ENCODE measurements at places on chromosomes 16 and 17.

DNA sequence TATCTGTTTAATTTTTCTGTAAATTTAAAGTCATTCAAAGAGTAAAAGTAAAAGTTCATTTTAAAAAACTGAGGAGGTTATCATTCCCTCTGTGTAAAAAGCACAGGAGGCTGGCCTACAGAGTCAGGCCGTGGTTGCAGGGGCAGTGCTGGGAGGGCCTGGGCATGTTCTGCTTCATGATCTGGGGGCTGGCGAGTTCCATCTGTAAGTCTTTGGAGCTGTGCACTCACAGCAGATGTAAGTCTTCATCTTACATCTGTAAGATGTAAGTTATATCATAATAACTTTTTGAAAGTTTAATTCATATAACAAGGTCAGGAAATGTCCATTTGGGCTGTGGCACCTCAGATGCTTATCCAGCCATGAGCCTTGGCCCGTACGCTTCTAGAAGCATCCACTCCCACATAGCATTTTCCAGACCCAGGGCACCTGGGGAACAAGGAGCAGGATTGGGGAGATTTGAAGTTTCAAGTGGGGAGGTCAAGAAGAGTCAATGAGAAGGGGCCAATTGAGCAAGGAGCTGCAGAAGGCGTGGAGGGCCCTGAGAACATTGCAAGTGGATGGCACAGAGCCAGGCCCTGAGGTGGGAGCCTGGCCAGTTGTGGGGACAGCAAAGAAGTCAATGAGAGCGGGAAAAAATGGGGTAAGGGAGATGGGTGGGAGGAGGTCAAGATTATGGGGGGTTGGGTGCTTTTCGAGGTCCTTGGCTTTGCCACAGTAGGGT is 54.1 kb downstream of the TNFRSF13B start:
- no peak for DNase-seq

DNA sequence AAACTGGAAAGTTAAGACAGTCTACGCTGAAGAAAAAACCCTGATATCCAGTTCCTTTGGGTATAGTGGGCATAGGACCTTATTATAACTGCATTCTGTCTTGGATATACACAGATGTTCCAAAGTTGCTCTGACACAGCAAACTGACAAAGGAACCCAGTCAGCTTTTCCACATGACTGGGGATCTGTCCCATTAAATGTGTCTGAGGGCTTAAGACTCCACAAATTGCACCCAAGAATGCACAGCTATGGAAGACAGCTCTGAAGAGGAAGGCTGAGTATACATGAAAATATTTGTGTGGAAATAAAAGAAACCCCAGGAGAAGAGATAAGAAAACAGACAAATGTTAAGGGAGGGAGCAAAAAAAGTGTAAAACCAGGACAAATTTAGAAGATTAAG is 114.1 kb downstream of the SPAG9 start:
- DNase-seq: no peak

GRCh38 chr16:51125992-51126391 is 25.1 kb downstream of the SALL1 start:
- DNase-seq: no peak

- DNase-seq: no peak
Observed at GRCh38 chr17:72466199-72466598, 345.4 kb downstream of the SOX9 start.

- no peak for DNase-seq
Observed at GRCh38 chr17:14771543-14771942, 470.7 kb downstream of the HS3ST3B1 start.

- peak; percentile 74 for DNase-seq
Observed at GRCh38 chr16:56643080-56643778, 4.8 kb downstream of the MT1A start.

- no peak for DNase-seq
Observed at GRCh38 chr17:65538675-65539529, 22.5 kb downstream of the AXIN2 start.

- peak; percentile 56 for DNase-seq
Observed at GRCh38 chr17:64133546-64134215, 3.7 kb upstream of the ERN1 start.

- no peak for DNase-seq
Observed at GRCh38 chr17:51402899-51403298, 142.6 kb downstream of the UTP18 start.

GRCh38 chr16:67645397-67646121 is 615 bp downstream of the CARMIL2 start:
- no peak for DNase-seq

DNA sequence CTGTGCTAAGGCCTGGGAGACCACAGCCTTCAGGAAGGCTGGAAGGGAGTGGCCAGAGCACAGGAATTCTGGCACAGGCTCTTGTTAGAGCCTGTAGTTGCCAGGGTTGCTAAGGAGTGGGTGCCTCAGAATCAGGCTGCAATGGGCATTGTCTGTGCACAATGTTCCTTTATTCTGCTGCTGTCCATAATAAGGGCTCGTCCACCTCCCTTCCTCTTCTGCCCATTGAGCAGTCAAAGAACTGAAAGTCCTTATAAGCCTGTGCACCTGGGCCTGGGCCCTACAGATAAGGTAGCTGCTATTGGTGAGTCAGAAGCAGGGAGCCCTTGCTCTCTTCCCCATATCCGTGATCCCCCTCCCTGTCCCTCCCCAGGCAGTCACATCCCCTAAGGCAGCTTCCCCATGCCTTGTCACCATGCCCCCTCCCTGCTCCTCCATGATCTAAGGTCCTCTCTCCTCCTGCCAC is 5.4 kb upstream of the CNGB1 start:
- no peak for DNase-seq

DNA sequence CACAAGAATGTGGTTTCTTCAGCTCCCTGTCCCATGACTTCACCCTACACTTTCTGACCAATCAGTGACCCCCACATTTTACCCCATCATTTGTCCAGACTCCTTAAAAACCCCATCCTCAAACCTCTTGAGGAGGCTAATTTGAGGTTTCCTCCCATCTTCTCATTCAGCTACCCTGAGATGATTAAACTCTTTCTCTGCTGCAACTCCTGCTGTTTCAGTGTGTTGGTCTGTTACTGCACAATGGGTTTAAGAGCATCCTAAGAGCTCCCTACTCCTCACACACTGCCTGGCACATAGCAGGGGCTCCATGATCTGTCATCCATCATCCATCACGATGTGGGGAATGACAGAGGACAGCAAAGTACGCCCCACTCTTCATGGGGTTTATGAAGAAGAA is 212.6 kb downstream of the SLC39A11 start:
- no peak for DNase-seq

DNA sequence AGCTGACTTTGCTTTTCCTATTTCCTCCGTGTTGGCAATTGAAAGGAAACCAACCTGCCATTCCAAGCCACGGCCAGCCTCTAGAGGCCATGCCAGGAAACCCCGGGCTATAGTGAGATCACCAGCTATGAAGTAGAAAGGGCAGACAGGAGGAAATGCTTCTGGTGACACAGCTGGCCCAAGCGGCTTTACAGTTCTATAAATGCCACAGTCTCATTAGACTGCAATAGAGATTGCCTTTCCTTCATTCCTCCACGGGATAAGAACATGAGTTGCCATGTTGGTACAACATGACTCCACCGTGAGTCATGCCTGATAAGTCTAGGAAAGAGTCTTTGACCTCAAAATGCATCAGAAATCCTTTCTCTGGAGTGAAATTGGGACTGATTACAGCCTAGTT is 384.9 kb downstream of the GRIN2A start:
- no peak for DNase-seq

DNA sequence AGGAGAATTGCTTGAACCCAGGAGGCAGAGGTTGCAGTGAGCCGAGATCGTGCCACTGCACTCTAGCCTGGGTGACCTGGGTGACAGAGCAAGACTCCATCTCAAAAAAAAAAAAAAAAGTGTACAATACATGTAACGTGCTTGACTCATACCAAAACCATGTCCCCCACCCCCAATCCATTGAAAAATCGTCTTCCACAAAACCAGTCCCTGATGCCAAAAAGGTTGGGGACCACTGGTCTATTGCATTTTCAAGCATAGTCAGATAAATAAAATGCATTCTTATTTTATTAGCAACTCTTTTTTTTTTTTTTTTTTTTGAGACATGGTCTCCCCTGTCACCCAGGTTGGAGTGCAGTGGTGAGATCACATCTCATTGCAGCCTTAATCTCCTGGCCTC is 52.1 kb downstream of the COPRS start:
- no peak for DNase-seq

DNA sequence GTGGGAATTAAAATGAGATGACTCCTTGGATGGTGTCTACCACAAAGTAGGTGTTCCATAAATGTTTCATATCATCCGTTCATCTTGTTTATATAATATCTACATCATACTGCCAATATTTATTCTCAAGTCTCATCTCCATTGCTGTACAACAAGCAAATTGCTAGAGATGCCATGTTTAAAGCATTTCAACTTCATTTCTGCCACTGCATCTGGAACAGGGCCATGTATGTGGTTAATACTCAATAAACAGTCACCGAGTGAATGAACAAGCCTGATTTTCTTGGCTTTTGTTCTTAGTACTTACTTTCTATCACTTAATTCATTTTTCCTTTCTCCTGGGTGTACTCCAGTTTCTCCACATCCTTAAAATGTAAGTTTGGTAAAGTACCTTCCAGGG is 107.6 kb downstream of the KCNJ2 start:
- DNase-seq: no peak

GRCh38 chr17:2123375-2124251 is 68.7 kb downstream of the HIC1 start:
- peak; percentile 91 for DNase-seq

- DNase-seq: peak; percentile 92
Observed at GRCh38 chr17:28598799-28599310, at the start of gene SPAG5. TSS of gene SPAG5 (minus strand) at chr17:28599025. CDS start at chr17:28598946, 79 bp downstream.

GRCh38 chr17:44956998-44957981 is 9.7 kb upstream of the KIF18B start:
- DNase-seq: no peak

DNA sequence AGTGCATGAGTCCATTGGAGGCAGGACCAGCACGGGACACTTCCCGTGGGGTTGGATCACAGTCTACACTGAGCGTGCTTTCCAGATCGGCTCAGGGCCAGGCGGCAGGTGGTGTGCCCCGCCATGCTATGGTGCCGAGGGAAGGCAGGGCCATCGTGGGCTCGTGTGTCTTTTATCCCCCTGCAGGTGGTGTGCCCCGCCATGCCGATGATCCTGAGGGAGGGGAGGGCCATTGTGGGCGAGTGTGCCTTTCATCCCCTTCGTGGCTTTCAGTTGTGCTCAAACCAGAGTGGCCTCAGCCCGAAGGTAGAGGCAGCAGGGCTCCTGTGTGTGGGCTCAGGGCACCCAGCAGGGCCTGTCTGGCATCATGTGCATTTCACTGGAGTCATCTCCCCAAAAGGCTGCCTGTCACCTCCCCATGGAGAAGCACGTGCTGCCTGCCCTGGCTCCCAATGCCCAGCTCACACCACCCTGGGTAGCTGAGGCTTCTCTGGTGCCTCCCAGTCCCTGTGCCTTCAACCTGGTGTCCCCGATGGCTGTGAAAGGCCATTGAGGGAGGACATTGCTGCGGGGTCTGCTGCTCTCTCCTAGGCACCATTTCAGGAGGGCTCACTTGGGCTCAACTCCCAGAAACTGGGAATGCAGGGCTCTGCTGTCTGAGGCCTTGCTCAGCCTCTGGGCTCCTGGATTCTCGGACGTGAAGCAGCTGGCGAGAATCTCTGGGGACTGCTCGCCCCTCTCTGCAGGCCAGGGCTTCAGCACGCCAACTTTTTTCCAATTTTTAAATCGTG is 207.6 kb downstream of the NPIPB11 start:
- no peak for DNase-seq

DNA sequence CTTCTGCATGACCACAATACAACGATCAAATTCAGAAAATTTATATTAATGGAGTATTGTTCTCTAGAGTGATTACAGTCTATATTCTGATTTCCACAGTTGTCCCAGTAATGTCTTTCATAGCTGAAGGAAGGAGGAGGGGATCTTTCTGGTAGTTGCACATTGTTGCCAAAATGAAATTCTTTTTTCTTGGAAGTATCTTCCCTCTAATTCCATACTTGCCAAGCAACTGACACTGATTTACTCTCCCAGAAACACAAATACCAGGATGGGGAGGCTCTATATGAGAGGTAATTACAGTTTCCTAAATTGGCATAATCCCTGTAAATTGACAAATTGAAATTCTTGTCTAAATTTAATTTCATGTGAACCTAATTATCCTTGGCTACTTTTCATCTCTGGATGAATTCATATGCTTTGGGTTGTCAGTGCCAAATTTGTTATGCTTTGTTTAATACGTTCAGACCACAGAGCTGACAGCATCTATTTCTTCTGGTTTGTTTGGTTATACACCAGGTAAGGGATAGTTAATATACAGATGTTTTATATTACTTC is 30.0 kb downstream of the NOL11 start:
- DNase-seq: no peak

DNA sequence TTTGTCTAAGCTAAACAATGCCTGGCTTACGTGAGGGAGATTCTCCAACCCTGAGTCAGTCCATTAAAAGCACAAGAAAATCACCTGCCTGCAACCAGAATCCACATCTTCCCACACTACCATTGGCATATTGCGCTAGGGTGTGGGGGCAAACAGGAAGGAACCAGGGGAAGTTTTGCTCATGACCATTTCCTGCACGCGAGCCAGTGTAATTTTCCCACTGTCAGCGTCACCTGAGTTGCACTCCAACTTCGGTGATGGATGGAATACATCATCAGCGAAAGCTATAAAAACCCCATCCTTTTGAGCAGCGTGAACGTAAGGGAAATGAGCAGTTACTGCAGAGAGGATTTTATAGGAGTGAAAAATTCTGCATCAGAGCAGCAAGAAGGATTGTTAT is 167.9 kb upstream of the NOL11 start:
- DNase-seq: peak; percentile 71

- no peak for DNase-seq
Observed at GRCh38 chr17:28372203-28372944, 880 bp downstream of the SARM1 start.

DNA sequence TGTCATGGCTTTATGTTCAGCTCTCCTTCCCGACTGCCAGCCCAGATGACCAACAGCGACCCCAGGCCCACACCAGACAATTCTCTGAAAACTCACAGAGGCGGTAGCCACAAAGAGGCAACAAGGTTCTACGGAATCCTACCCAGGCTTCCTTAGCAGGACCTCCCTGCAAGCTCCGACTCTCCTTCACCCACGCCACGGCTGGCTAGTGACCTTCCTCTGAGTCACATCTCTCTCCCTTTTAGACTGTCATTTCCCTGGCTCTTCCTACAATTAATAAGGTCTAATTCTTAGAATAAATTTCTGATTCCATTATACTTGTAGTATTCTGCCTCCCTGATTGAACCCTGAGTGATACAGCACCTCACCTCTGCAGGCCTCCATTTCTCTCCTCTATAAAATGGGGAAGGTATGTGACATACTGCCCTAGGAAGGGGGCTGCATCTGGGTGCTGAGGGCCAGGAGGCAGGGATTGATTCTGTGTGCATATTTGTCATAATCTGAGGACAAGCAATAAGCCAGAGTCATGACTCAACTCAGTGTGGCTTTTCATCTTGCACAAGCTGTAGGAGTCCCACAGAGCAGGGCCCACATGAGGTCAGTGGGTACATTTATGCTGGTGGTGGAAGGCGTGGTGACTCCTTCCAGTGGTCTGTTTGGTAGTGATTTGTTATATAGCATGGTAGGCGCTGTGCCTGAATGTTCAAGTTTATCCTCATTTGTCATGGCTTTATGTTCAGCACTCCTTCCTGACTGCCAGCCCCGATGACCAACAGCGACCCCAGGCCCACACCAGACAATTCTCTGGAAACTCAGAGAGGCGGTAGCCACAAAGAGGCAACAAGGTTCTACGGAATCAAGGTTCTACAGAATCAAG is 46.2 kb downstream of the SMPD3 start:
- DNase-seq: peak; percentile 55

All from inflammatory macrophage treated with lipopolysaccharide for 1 hour (primary cell).